Astrocyte of the cerebellum (primary cell): ENCODE measurements at places on chromosomes 5 and 9.

DNA sequence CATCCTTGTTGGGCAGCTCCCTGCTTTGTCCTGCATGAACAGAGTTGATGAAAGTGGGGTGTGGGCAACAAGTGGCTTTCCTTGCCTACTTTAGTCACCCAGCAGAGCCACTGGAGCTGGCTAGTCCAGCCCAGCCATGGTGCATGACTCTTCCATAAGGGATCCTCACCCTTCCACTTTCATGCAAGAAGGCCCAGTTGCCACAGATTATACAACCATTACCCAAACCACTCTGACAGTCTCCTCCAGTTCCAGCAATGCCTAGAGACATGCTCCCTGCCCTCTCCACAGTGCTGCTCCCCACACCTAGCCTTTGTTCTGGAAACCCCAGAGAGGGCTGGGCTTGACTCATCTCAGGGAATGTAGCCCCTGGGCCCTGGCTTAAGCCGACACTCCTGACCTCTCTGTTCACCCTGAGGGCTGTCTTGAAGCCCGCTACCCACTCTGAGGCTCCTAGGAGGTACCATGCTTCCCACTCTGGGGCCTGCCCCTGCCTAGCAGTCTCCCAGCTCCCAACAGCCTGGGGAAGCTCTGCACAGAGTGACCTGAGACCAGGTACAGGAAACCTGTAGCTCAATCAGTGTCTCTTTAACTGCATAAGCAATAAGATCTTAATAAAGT lies 3.9 kb downstream of the SLC35A4 start:
- no peak for DNase-seq

DNA sequence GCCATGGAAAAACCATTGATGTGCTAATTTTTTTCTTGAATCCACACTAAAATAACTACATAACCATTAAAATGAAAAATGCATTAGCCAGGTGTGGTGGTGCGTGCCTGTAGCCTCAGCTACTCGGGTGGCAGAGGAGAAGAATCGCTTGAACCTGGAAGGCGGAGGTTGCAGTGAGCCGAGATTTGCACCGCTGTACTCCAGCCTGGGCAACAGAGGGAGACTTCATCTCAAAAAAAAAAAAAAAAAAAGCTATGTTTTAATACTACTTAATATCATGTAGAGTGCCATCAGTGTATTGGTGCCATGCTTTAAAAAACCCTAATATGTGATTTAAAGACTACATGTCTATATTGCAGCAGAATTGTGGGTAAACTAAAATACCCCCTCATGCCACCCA lies 58.9 kb downstream of the NDFIP1 start:
- no peak for DNase-seq

- DNase-seq: no peak
Observed at GRCh38 chr5:57466544-57466943, 16.1 kb downstream of the ACTBL2 start.

- no peak for DNase-seq
Observed at GRCh38 chr5:178797101-178797521, 62.6 kb upstream of the ZNF354B start.

GRCh38 chr5:179409806-179410205 lies 64.5 kb upstream of the ADAMTS2 start:
- no peak for DNase-seq

DNA sequence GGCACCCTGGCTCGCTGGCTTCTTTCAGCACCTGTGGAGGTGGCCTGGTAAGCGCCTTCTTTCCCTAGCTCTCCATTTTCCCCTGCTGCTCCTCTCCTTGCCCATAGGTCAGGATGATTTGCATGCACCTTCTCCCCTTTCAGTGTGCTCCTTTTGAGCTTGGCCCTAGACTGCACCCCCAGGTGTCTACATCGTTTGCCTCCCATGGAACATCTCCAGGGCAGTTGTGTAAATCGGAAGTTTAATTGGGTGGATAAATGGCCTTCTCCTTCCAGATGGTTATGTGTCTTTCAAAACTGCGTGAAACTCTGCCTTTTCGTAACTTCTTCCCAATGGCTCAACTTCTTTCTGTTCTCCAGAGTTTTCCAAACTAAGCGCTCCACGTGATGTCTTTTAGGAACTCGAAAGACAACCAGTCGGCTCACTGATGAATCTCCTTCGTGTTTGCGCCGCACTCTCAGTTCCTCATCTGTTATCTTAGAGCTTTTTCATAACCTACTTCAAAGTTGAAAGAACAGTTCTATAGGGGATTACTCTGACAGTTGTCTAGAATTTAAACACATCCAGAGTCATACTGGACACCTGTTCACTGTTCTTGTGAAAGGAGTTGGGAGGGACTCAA lies 1.7 kb downstream of the ADAMTS19 start:
- DNase-seq: no peak

DNA sequence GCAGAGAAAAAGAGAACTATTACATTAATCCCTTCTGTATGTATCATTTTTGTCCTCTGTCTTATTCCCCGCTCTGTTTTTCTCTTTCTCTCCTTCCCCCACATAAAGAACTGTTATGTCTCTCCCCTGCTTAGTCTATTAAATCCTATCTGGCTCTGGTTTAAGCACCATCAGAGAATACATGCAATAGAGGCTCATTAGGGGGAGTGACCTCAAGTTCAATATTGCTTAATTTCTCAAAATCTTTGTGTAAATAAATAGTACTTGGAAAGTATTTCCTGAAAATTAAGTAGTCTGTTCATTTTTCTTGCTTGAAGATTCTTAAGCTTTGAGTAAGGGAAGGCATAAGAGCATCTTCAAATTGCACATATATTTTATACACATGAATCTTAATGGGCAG lies 41.2 kb upstream of the FAM174A start:
- no peak for DNase-seq

DNA sequence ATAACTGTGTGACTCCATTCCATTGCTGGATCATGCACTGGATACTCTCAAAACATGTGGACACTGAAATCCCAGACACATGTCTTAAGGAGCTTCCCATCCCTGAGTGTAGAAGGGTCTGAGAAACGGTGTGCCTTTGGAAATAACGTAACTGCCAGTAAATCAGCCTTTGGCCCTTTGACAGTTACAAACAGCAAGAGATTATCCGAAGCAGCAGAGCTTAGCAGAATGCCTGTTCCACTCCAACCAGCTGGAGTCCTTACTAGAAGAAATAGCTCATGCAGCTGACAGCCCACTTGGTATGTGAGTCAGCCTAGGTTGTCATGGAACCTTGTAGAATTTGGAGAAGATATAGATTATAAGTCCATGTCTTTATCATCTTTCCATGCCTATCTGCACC lies 7.0 kb downstream of the TMEM252 start:
- DNase-seq: no peak
